ENCODE measurements at places on chromosomes 7 and 10. TPM values are rescaled to one million over a fixed set of nuclear protein-coding genes. Genes with fewer than 3 reads are reported as not detected.

Gene MUC12
- total RNA-seq: 1.4 TPM

Gene AGBL3
- total RNA-seq: 1.0 TPM

Gene HOXA2
- total RNA-seq: 0.29 TPM

- no peak overlapping the region for H3K27ac ChIP-seq
- H3K4me3 ChIP-seq: no peak overlapping the region
- peaks cover 3% of the 10 kb centered on the region for H3K4me1 ChIP-seq
- no peaks in the 10 kb centered on the region for H3K36me3 ChIP-seq
- no peak for DNase-seq
- no peaks in the 10 kb centered on the region for H3K27me3 ChIP-seq
These were observed 8.4 kb upstream of the STK32C start for GRCh38 chr10:132316133-132316532.

GRCh38 chr7:93461350-93461749 is 113.2 kb downstream of the CALCR start:
- H3K27me3 ChIP-seq: no peaks in the 10 kb centered on the region
- no peaks in the 10 kb centered on the region for H3K4me1 ChIP-seq
- no peak overlapping the region for H3K27ac ChIP-seq
- H3K4me3 ChIP-seq: no peak overlapping the region

DNA sequence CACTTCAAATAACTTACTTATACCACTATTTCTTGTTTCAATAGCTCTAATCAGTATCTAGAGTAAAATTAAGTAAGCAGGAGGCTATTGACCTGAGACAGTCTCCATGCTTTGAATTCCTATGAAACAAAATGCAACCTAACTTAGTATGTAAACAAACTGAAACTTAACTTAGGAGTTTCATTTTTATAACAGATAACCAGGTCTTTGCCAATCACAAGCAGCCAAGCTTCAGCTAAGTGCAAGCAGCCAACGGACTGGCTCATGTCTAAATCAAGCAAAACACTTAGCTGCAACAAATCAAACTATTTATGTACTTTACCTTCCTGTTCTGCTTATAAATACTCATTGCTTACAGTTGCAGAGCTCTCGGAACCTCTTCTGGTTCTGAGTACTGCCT is 4.4 kb upstream of the GSTK1 start:
- no peak overlapping the region for H3K27ac ChIP-seq
- H3K27me3 ChIP-seq: no peaks in the 10 kb centered on the region
- H3K36me3 ChIP-seq: no peaks in the 10 kb centered on the region
- no peak for DNase-seq
- H3K4me1 ChIP-seq: peaks cover 6% of the 10 kb centered on the region
- H3K4me3 ChIP-seq: no peak overlapping the region

Measured in gastrocnemius medialis (tissue), 4 donors.